Placental epithelial cell (primary cell): ENCODE measurements at places on chromosomes 6 and 20. TPM values are rescaled to one million over a fixed set of nuclear protein-coding genes. Genes with fewer than 3 reads are reported as not detected.

VGLL2 gene
- total RNA-seq, result not detected in 2 replicates

BNIP5 gene
- total RNA-seq, result not detected in 2 replicates

RIN2 gene
- total RNA-seq, result 56.7 and 57.3 TPM in 2 replicates

RBPJL gene
- not detected in 2 replicates for total RNA-seq

VEGFA gene
- total RNA-seq, result 26.4 and 41.6 TPM in 2 replicates

CLPSL2 gene
- total RNA-seq, result not detected in 2 replicates

EMILIN3 gene
- total RNA-seq, result 0.39 TPM in 1 of 2 replicates, not detected in the other

IL17F gene
- total RNA-seq, result not detected in 2 replicates

SLC35B3 gene
- total RNA-seq, result 27.4 and 31.4 TPM in 2 replicates

TSPYL4 gene
- total RNA-seq, result 10.2 and 27.7 TPM in 2 replicates

SAMD10 gene
- total RNA-seq, result 0.39 and 0.65 TPM in 2 replicates

ARID1B gene
- total RNA-seq, result 50.5 and 70.7 TPM in 2 replicates

BCAS1 gene
- 0.11 and 0.39 TPM in 2 replicates for total RNA-seq

GDAP1L1 gene
- total RNA-seq, result not detected in 2 replicates

SIRPB2 gene
- total RNA-seq, result under 0.01 TPM in 1 of 2 replicates, not detected in the other

CST7 gene
- not detected in 2 replicates for total RNA-seq

MUC22 gene
- total RNA-seq, result 0.11 TPM in 1 of 2 replicates, not detected in the other

VWA7 gene
- 3.8 and 4.7 TPM in 2 replicates for total RNA-seq

SLC17A9 gene
- total RNA-seq, result 23.2 and 25.8 TPM in 2 replicates

GUCA1A gene
- total RNA-seq, result 2.2 and 8.2 TPM in 2 replicates

SLC12A5 gene
- 0.33 and 2.0 TPM in 2 replicates for total RNA-seq

CGA gene
- total RNA-seq, result not detected in 2 replicates

GPX6 gene
- not detected in 2 replicates for total RNA-seq

CRISP3 gene
- total RNA-seq, result not detected in 2 replicates

LGSN gene
- total RNA-seq, result not detected in 2 replicates

FAM209B gene
- not detected in 2 replicates for total RNA-seq

SLC22A16 gene
- not detected in 2 replicates for total RNA-seq

UBD gene
- total RNA-seq, result not detected in 2 replicates

REM1 gene
- total RNA-seq, result not detected in 2 replicates

DCDC2 gene
- total RNA-seq, result not detected in 2 replicates

TTK gene
- total RNA-seq, result 6.7 and 8.1 TPM in 2 replicates

TP53RK gene
- total RNA-seq, result 12.1 and 14.9 TPM in 2 replicates

TFAP2C gene
- 39.7 and 46.0 TPM in 2 replicates for total RNA-seq

DSP gene
- total RNA-seq, result 135 and 304 TPM in 2 replicates

RFX6 gene
- not detected in 2 replicates for total RNA-seq

KCNS1 gene
- total RNA-seq, result 0.79 and 7.3 TPM in 2 replicates

ABHD16B gene
- total RNA-seq, result not detected in 2 replicates

TP53TG5 gene
- total RNA-seq, result not detected in 2 replicates

ADGB gene
- total RNA-seq, result 0.39 TPM in 1 of 2 replicates, not detected in the other
